ENCODE measurements at places on chromosomes 3 and 15. TPM values are rescaled to one million over a fixed set of nuclear protein-coding genes. Genes with fewer than 3 reads are reported as not detected.

DNA sequence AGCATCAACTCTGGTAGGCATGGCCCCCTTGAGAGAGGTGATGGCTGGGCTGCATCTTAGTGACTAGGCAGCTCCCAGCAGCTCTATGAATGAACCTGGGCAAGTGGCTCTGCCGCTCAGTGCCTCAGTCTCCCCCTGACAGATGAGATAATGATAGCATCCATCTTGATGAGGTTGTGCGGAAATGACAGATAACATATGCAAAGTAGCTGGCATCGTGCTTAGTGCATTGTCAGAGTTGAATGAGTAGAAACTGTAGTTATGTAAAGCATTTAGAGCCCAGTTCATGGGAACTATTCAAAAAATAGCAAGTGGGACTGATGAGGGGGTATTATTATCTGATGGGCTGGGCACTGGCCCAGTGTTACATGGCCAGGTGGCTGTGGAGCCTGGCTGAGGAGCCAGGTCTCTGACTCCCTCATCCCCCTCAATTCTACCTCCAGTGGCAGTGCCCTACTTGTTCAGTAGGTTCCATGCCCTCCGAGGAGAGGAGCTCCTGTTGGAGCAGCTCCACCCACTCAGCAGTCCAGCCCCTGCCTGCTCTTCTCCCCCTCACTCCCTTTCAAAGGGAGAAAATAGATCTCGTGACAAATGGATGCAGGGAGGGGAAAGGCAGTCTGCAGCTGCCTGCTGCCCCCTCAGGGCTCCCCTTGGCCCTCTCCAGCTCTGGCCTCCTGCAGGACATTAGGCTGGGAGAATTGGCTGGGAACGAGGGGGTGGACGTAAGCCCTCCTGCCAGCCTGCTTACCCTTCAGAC lies 6.6 kb downstream of the PRKCD start:
- H3K27ac ChIP-seq = no peak overlapping the region
- no peaks in the 10 kb centered on the region for H3K36me3 ChIP-seq
- no peak overlapping the region for H3K4me3 ChIP-seq

- H3K27ac ChIP-seq = no peak overlapping the region
- H3K36me3 ChIP-seq = no peaks in the 10 kb centered on the region
- peaks cover 3% of the 10 kb centered on the region for H3K4me1 ChIP-seq
- peaks cover 7% of the 10 kb centered on the region for H3K27me3 ChIP-seq
- no peak for DNase-seq
Observed at GRCh38 chr3:139540651-139541531, 1.3 kb upstream of the RBP1 start.

DNA sequence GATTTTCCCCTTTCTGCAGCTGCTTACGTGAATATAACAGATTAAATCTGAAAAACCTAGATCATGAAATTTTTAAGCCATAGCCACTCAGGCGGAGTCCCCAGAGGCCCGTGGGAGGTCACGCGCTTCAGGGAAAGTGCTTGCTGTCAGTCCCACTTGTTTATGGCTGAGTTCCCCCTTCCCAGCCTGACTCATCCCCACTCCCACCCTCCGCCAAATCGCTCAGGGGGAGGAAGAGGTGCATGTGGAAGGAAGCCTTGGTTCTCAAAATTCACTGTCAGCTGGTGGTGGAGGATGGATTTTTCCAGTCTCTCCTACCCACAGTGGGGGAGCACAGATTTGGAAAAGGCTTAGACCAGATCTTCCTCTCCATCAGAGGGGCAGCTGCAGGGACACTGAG lies 67.4 kb downstream of the CORO2B start:
- no peak overlapping the region for H3K4me3 ChIP-seq
- H3K4me1 ChIP-seq = no peaks in the 10 kb centered on the region
- H3K36me3 ChIP-seq = no peaks in the 10 kb centered on the region
- H3K27me3 ChIP-seq = peaks cover 2% of the 10 kb centered on the region
- no peak for DNase-seq
- H3K27ac ChIP-seq = no peak overlapping the region

DNA sequence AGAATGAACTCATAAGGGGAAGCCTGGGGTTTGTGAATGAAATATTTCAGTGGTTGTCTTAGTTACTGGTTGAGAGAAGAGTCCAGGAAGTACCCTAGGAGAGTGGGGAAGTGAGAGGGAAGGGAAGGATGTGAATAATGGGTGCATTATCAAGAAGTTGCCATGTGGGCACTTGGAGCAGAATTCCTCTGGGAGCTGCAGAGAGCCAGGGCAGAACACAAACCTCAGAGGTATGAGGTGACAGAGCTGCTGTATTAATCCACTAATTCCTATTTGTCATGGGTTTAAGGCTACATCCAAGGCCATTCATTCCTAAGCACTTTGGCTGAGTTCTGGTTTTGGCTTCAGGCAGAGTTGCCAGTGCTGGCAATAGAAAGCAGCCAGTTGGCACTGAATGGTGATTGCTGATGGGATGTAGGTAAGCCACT lies 29.0 kb downstream of the NDUFB4 start:
- no peaks in the 10 kb centered on the region for H3K27me3 ChIP-seq
- H3K4me3 ChIP-seq = no peak overlapping the region
- no peak overlapping the region for H3K27ac ChIP-seq
- no peak for DNase-seq
- H3K4me1 ChIP-seq = no peaks in the 10 kb centered on the region

DNA sequence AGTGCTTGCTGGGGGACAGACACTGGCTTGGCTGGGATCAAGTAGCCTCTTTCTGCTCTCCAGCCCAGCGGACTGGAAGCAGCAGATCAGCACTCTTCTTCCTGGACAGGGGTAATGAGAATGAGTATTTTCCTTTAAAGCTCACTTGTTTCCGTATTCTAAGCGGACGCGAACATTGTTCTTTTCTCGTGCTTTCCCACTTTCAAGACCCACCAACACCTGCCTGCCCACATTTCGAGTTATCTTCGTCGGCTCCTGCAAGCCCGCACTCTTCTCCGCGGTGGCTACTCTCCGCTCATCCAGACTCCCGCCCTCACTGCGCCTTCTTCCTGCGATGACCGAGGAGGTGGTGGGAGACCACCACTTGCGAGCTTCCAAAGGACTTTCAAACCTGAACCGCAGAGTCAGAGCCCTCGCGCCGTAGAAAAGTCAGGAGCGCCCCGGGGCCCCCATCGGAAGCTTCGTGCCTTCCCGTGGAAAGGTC lies 1.6 kb upstream of the PPM1L start:
- peak; percentile 39 for DNase-seq
- peaks cover 11% of the 10 kb centered on the region for H3K27me3 ChIP-seq
- H3K36me3 ChIP-seq = no peaks in the 10 kb centered on the region
- H3K4me1 ChIP-seq = peaks cover 28% of the 10 kb centered on the region
- no peak overlapping the region for H3K27ac ChIP-seq
- H3K4me3 ChIP-seq = peak overlapping the region; percentile 81

- no peak overlapping the region for H3K27ac ChIP-seq
- H3K27me3 ChIP-seq = no peaks in the 10 kb centered on the region
- H3K4me3 ChIP-seq = no peak overlapping the region
- no peaks in the 10 kb centered on the region for H3K4me1 ChIP-seq
- no peak for DNase-seq
- no peaks in the 10 kb centered on the region for H3K36me3 ChIP-seq
Observed at GRCh38 chr3:25870452-25870851, 80.6 kb downstream of the OXSM start.

DNA sequence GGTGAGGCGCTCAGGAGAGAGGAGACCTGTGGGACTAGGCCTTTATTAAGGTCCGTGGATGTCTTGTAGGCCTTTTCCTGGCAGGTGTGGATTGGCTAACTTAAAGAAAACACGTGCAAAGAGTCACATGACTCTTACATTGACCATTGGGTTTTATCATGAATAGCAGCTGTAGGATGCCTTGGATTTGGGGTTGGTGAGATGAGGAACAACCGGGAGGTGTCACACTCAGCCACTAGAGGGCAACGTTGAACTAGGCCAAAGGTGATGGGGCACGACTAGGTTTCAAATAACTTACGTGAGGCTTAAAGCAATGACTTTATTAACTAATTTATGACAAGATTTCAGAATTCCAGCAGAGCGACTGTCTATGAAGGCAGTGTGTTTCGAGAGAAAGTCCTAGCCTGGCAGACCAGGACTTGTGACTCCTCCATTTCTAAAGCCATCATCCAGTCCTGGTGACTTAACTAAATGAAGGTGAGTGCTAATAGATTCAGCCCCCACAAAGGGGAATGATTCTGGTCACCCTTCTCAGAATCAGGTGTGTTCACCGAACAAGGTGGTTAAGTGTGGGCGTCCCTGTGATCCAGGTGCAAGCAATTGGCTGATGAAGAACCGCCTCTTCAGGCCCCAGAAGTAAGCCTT lies 345.6 kb downstream of the MCTP2 start:
- DNase-seq = peak; percentile 43
- H3K4me3 ChIP-seq = no peak overlapping the region
- no peaks in the 10 kb centered on the region for H3K27me3 ChIP-seq
- H3K27ac ChIP-seq = no peak overlapping the region
- H3K36me3 ChIP-seq = no peaks in the 10 kb centered on the region
- no peaks in the 10 kb centered on the region for H3K4me1 ChIP-seq

DNA sequence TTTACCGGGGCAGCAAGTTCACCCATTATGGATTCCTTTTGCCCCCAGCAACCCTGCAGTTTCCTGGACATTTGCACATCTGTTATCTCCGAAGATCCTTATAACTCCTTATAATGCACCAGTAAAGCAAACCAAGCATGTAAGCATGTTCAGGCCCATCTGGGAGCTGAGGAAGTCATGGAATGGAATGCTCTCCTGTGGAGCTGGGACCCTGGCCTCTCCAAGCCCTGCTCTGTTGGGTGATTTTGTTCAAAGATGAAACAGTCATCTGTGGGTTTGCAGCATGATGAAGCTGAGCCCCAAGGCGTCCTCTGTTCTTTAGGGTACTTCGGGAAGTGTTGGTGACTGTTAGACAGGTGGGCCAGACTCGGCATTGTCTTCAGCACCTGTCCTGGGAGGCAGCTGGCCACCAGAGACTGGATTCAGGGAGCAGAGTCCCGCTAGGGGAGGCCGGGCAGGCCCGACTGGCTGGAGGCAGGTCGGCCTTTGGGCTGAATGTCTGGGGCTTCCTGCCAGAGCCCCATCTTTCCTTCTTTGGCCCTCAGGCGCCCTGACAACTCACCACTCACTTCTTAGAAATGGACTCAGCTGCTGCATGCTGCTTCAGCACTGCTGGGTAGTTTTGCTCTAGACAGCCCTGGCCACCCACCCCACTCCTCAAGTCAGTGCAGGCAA lies 3.9 kb downstream of the DNAH1 start:
- H3K36me3 ChIP-seq = no peaks in the 10 kb centered on the region
- no peak overlapping the region for H3K4me3 ChIP-seq
- H3K27ac ChIP-seq = no peak overlapping the region
- no peak for DNase-seq
- no peaks in the 10 kb centered on the region for H3K27me3 ChIP-seq

DNA sequence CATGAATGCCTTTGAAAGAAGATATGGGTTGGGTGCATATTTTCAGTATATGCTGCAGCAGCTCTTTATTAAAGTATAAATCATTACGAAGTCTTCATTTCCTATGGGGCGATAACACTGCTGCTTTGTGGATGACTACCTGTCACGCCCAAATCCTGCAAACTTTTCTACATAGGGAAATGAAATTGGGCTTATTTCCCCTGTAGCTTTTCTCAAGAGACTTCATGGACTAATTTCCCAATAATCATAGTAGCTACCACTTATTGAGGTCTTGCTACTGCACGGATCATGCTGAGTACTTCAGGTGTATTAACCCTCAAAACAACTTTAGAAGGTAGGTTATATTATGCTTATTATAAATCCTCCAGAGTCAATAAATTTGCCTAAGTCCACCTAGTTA lies 8.0 kb downstream of the TGFBR2 start:
- no peaks in the 10 kb centered on the region for H3K27me3 ChIP-seq
- peak overlapping the region; percentile 96 for H3K4me3 ChIP-seq
- H3K4me1 ChIP-seq = peaks cover 87% of the 10 kb centered on the region
- no peaks in the 10 kb centered on the region for H3K36me3 ChIP-seq
- peak overlapping the region; percentile 35 for H3K27ac ChIP-seq

GRCh38 chr3:171565481-171566058 lies 105.4 kb upstream of the TNIK start:
- no peaks in the 10 kb centered on the region for H3K36me3 ChIP-seq
- no peak overlapping the region for H3K27ac ChIP-seq
- peaks cover 9% of the 10 kb centered on the region for H3K4me1 ChIP-seq
- H3K27me3 ChIP-seq = no peaks in the 10 kb centered on the region

DNA sequence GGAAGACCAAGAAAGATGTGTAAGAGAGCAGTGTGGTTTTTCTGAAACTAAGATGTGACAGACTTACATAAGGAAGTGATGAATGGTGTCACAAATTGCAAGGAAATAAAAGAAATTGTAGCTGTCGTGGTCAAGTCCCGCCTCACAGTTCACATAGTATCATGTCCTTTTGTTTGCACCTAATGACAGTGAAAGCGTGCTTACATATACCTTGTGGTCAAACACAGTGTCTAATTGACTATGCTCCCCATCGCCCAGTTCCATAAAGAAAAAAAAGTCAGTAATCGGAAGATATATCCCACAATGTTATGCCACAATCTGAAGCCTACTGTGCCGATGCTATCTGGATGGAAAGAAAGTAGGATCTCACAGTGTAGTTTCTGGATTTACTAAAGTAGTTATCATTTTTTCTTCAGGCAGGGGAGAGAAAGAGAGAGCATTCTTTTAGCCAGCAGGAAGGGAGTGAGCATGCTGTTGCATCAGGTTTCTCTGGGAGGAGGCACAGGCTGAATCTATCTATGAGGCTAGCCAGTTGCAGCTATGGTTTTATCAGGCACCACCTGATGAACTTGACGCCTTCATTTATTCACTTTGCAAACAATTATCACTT lies 9.8 kb upstream of the PLSCR1 start:
- no peak overlapping the region for H3K27ac ChIP-seq
- no peak for DNase-seq
- no peak overlapping the region for H3K4me3 ChIP-seq
- no peaks in the 10 kb centered on the region for H3K36me3 ChIP-seq
- H3K27me3 ChIP-seq = peaks cover 2% of the 10 kb centered on the region

DNA sequence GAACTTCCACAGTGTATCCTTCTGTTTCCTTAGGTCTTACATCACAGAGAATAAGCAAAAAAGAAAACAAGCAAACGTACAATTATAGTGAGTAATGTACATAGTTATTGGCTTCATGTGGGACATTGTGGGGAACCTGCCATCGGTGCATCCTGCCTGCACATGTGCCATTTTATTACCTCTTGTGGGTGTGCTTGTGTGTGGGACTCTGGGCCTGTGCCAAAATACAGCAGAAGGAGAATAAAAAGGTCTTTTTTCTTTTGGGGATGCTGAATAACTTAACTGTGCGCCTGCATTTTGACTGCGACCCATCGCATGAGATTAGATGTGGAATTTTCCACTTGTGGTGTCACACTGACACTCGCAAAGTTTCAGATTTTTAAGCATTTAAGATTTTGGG lies 169.6 kb upstream of the DCBLD2 start:
- no peak overlapping the region for H3K27ac ChIP-seq
- no peak for DNase-seq
- H3K4me1 ChIP-seq = no peaks in the 10 kb centered on the region

- H3K4me3 ChIP-seq = no peak overlapping the region
- H3K36me3 ChIP-seq = peaks cover 88% of the 10 kb centered on the region
- H3K4me1 ChIP-seq = no peaks in the 10 kb centered on the region
- DNase-seq = no peak
- no peak overlapping the region for H3K27ac ChIP-seq
Observed at GRCh38 chr3:193645806-193646205, 52.8 kb downstream of the OPA1 start.

GRCh38 chr3:161393803-161394202 lies 22.5 kb upstream of the SPTSSB start:
- peaks cover 3% of the 10 kb centered on the region for H3K27me3 ChIP-seq
- no peak overlapping the region for H3K4me3 ChIP-seq
- no peaks in the 10 kb centered on the region for H3K36me3 ChIP-seq
- no peak for DNase-seq

The CYP19A1 gene
- total RNA-seq = 0.52 TPM

The KBTBD13 gene
- total RNA-seq = not detected

The ITIH1 gene
- total RNA-seq = not detected

The ZIC4 gene
- not detected for total RNA-seq

The EBLN2 gene
- 20.8 TPM for total RNA-seq

The DPPA2 gene
- not detected for total RNA-seq

The MORC1 gene
- total RNA-seq = 0.12 TPM

Measured in CD4-positive, CD25-positive, alpha-beta regulatory T cell (primary cell).